DMS153 (cell line): ENCODE measurements at places on chromosomes 11 and 22.

DNA sequence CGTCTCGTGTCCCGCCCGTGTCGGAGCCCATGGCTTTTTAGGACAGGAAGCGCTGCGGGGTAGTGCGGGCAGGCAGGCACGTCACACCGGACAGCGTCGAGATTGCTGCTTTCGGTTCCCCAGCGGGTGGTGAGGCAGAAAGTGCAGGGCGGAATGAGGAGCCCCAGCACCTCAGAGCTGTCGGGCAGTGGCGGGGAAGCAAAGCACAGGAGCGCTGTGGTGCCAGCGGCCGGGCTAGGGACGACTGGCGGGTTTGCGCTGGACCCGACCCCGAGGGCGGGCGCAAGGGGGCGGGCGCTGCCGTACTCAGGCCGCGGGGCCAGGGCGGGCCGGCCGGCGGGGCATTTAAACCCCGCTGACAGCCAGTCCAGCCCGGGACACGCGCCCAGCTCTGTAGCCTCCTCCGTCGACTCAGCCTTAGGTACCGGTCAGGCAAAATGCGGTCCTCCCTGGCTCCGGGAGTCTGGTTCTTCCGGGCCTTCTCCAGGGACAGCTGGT is at the start of gene SLC37A2:
Gene SLC37A2 (plus strand): TSS at position 375 of the 498 bp plus-strand sequence. CDS start 63 bp downstream, at position 438.
- no peak for DNase-seq

DNA sequence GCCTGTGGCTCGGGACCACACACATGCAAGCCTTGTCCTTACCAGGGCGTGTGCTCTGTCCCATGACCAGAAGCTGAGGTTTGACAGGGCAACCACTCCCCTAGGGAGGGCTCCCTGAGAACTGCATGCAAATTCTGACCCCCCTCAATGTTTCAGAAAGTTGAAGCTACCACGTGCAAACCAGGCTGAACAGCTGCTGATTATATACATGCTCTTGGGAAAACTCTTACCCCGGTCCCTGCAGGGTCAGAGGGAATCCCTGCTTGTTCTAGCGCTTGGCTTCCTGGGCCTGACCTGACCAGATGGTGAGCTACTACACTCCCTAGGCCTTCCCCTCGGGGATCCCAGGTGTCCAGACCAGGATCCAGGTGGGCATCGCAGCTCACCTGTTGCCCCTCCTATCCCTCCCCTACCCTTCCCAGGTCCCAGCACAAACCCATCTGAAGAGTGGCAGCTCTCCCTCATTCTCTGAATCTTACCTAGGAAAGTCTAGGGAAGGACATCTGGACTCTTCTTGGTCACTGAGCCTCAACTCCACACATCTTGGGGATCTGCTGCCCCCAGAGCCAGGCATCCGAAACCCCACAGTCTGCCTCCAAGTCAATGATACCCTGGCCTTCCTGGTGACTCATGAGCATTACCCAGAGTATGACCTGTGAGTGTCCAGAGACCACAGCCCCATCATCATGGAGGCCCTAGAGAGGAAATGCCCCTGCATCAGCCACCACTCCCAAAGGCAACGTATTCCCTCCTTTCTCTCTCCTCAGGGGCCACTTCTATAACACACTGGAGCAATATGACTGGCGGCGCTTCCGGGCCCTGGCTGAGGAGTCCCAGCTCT is 61.5 kb downstream of the BTG4 start:
- no peak for DNase-seq

DNA sequence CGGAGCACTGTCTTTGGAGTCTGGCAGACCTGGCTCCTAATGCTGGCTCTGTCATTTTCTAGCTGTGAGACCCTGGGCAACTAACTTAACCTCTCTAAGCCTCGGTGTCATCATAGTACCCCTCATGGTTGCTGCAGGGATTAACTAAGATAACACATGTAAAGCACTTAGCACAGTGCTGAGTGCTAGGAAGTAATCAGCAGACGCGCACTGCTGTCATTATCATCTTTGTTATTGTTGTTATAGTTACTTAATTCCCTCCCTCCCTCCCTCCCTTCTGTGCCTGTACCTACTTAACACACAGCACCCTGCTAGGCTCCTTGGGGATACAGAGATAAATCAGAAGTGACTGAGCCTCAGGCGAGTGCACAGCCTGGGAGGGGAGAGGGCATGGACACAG is 104.7 kb upstream of the PITPNB start:
- DNase-seq: no peak

GRCh38 chr11:124970925-124971324 is 16.9 kb downstream of the CCDC15 start:
- no peak for DNase-seq

DNA sequence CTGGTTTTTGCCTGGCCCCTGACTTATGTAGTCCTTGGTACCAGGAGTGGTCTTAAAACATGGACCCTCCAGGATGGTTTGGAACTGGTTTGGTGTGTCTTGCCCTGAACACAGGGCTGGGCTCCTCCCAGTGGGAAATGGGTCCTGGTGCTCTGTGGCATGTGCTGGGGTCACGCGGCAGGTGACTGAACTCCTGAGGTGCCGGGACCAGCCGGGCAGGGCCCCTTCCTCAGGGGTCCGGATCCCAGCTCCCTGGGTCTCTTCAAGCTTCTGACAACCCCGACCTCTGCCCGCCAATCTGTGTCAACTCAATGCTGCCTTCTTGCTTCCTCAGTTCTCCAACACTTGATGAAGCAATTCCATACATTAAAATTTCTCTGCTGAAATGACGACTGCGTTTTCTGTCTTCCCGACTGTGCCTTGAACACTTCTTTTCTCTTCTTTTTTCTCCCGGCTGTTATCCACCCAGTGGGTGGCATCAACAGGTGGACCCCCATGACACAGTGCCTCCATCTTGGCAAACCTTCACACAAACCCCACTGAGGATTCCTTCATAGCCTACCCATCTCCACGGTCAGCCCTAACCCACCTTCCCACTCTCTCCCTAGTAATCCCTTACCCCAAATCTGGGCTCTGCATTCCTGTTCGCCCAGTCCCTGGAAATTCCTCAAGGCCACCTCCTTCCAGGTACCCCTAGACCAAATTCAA is 4.4 kb downstream of the IFT27 start:
- DNase-seq: no peak
